ENCODE measurements at places on chromosomes 12 and 14.

DNA sequence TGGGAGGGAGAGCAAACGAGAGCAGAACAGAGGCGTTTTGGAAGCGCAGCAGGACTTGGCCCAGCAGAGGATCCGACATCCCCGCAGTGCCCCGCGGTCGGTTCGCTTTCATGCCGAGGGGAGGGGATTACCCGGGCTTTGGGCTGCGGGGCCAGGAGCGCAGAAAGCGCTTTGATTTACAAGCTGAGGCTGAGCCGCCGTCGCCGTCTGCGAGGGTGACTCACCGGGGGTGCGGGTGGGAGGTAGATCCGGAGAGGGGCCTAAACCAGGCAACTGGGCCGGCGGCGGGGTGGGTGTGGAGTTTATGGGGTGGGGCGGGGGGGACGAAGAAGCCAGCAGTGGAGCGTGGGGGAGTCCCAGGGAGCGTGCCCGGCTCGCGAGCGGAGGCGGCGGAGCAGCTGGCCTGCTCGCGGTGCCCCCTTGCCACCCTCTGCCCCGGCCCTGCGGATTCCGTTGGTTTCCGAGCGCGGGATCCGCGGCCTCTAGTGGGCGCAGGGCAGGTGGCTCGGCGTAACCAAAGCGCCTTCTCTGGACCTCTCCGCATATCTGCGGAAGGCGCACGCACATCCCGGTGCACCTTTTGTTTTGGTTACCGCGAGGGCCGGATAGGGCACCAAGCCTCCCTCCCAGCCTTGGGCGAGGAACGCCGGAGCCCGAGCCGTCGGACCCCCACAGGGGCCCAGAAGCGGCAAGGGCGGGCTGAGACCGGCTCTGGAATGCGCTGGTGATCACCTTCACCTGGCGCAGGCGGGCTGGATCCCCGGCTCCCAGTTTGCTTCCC is 2.6 kb downstream of the SIX4 start:
- DNase-seq, result no peak

DNA sequence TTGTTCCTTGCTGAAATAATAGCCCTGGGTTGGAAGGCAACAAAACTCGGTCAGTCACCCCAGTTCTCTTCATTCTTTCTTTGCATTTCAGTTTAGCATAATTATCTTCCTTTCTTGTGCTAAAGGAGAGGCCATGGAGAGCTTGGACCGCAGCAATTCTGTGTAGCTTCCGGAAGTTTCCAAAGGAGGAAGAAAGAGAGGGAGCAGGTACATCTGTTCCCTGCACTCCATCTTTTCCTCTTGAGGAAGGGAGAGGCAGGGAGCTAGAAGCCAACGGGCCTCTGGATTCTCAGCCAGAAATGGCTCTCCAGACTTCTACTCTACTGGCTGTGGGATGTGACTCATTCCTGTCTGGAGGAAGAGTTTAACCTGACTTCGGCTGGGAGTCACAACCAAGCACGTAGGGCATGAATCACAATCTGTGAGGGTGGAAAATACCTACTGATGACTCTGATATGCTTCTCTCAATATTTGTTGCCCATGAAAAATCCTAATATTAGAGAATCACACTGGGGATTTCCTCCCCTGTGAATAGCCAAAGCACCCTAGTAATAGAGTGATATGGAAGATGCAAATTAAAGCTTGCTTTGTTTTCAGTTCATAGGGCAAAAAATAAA is 17.0 kb downstream of the ANO6 start:
- DNase-seq, result peak; percentile 26

DNA sequence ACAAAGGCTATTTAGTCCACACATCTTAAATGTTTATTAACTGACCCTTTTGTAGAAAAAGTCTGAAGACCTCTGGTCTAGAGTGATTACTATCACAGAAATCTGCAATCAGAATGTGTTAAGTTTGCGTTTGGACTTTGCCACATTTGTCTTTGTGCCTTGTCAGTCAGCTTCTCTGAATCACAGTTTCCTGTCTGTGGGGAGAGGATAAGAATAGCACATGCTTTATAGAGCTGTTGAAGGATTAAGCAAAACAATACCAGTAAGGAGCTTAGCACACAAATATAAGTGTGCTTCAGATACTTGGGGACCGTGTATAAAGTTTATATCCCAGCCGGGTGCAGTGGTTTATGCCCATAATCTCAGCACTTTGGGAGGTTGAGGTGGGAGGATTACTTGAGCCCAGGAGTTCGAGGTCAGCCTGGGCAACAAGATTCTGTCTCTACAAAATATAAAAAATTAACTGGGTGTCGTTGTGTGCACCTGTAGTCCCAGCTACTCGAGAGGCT is 63.0 kb upstream of the BTG1 start:
- DNase-seq, result no peak

- DNase-seq, result no peak
These were observed 9.3 kb downstream of the ITGA7 start for GRCh38 chr12:55698241-55698955.

- DNase-seq, result no peak
These were observed 98.6 kb upstream of the FKBP4 start for GRCh38 chr12:2696136-2696535.

DNA sequence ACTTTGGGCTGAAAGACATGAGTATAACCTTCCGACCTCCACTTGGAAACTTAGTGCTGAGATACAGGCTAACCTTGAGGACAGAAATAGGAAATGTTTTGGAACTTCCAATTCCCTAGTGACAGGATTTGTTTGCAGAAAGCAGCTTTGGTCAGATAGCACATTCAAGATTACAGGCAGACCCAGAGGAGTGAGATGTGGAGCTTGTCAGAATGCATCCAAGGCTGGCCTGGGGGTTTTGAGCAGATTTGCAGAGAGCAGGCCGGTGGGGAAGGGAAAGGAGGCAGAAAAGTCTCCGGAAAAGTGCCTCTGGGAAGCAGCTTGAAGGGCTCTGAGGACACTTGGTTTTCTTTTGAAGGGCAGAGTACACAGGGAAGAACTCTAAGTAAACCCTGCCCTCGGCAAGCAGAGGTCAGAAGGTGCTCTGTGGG is 180.3 kb downstream of the ETV6 start:
- no peak for DNase-seq

- no peak for DNase-seq
These were observed 60.0 kb downstream of the DCAF5 start for GRCh38 chr14:69092840-69093422.

- peak; percentile 78 for DNase-seq
These were observed 815 bp downstream of the C1RL start for GRCh38 chr12:7108003-7108795.

DNA sequence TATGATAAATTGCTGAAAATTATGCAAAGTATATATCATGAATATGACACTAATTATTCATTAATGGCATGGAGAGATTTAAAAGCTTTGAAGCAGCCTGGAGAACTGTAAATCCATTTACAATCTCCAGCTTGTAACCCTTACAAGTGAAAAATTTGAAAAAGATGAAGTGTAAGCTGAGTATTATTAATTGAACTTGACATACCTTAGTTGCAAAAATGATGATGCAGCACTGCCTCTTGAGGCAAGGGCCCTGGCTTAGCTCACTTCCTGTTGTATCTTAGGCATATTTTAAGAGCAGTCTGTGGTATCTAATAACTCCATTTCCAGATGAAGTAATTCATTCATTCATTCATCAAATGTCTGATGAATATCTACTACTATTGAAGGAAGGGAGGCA is 158.6 kb downstream of the ANO4 start:
- no peak for DNase-seq

Data from K562 (cell line).